ENCODE measurements at places on chromosomes 1 and 21.

- DNase-seq: no peak
Measured at GRCh38 chr1:78081980-78082860, 36.5 kb downstream of the GIPC2 start.

GRCh38 chr1:37851782-37852210 is 7.6 kb downstream of the MTF1 start:
- DNase-seq: no peak

- no peak for DNase-seq
Measured at GRCh38 chr1:162250004-162250730, 126.5 kb downstream of the SPATA46 start.

- DNase-seq: no peak
Measured at GRCh38 chr1:220748936-220749335, 814 bp downstream of the MTARC2 start.

DNA sequence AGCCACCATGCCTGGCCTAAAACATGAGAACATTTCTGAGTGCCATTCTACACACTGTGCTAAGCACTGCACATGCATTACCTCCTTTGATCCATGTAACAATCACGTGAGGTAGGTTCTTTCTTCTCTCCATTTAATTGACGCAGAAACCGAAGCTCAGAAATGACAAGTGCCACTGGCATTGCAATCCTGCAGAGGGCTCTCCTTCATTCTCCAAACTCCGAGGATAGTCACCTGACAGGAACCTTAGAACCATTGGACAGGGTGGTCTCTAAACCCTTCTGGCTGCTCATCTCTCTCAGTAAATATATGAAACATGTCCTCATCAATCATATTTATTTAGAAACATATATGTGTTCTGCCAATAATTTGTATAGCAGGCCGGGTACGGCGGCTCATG is 167.1 kb upstream of the JUN start:
- no peak for DNase-seq

DNA sequence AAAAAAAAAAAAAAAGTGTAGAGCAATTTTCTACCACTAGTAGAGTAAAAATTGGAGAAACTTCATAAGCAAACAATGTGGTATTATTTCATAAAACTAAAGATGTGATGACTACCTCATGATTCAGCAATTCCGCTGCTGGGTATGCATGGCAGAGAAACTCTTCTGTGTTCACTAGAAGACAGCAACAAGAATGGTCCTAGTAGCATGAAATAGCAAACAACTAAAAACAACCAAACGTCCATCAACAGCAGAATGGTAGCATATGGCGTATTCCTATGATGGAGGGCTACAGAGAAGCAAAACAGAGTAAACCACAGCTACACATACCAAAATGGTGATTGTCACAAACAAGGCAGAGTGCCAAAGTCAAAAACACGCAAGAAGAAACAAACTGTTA is 18.9 kb downstream of the HTR1D start:
- DNase-seq: no peak

DNA sequence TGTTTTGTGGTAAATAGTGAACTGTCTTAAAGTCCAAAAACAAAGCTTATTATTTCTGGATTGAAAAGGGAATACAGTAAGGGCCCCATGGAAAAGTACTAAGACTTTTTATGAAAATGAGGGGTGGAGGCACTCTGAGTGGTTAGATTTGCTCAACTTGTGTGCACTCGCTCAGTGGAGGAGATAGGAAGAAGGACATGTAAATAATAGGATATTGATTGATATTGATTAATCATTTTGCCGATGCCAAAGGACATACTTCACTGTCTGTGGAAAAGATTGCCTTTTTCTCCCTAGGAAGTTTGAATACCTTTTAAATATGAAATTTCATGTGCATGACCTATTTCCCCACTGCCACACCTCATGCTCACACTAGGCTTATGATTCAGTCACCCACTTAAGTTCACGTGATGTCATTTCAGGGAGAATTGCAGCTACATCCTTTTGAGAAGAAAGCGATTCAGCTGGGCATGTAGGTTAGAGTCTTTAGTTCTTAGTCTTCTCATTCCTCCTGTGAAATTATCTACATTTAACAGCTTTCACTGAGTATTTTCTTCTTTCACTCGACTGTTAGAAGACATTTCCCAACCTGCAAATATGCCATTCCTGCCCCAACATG is 5.0 kb downstream of the MTR start:
- DNase-seq: no peak

DNA sequence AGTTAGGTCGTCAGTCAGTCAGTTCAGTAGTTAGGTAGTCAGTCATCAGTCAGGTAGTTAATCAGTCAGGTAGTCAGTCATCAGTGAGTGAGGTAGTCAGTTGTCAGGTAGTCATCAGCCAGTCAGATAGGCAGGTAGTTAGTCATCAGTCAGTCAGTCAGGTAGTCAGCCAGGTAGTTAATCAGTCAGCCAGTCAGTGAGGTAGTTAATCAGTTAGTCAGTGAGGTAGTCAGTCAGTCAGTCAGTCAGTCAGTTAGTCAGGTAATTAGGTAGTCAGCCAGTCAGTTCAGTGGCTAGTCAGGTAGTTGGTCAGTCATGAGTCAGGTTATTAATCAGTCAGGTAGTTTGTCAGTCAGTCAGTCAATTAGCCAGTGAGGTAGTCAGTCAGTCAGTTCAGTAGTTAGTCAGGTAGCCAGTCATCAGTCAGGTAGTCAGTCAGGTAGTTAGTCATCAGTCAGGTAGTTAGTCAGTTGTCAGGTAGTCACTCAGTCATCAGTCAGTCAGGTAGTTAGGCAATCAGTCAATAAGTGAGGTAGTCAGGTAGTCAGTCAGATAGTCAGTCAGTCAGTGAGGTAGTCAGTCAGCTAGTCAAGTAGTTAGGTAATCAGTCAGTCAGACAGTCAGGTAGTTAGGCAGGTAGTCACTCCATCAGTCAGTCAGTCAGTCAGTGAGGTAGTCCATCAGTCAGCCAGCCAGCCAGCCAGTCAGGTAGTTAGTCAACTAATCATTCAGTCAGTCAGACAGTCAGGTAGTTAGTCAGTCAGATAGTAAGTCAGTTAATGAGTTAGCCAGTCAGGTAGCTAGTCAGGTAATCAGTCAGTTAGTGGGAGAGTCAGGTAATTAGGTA is 16.2 kb downstream of the KRTAP10-1 start:
- no peak for DNase-seq

DNA sequence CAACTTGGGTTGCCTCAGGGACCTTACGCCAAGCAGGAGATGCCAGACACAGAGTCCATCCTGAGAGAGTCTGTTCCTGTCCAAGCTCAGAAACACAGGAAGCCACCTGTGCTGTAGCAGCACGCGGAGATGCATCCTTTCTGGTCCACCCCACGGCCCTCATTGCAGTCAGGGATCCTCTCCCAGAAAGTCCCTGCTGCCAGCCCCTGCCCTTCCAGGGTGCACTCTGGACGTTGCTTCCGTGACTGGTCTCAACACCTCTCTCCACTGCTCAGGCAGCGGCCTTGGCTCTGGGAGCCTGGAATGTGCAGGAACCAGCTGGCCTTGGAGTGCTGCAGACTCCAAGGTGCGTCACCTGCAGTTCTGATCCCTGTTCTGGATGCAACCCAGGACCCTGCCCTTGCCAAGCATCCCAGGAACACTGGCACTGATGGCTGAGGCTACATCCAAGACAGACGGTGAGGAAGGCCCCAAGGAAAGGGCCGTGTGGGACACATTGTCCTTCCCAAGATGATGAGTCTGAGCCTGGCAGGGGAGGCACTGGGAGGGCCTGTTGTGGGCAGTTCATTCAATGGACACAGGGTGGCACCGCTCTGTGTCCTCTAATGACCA is 21.7 kb upstream of the COL6A1 start:
- no peak for DNase-seq

DNA sequence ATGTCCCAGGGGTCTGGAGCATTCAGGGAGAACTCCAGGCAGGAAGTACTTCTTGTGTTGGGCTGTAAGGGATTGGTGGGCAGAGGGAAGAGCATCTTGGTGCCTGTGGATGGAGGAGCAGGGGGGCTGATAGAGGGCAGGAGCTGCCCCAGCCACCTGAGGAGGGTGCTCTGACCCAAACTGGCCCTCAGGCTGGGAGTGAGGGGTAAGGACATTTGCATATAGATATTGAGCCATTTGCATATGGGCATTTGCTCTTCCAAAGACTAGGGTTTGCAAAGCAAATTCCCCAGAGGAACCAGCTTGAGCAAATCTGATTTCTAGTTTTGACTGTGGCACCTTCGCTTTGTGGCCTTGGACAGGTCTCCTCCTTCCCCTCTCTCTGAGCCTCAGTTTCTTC is 18.2 kb downstream of the ZNF362 start:
- no peak for DNase-seq

- DNase-seq: no peak
Measured at GRCh38 chr21:18252680-18253079, 8.0 kb downstream of the CHODL start.

GRCh38 chr1:24199291-24199900 is 12.3 kb upstream of the IFNLR1 start:
- peak; percentile 59 for DNase-seq

DNA sequence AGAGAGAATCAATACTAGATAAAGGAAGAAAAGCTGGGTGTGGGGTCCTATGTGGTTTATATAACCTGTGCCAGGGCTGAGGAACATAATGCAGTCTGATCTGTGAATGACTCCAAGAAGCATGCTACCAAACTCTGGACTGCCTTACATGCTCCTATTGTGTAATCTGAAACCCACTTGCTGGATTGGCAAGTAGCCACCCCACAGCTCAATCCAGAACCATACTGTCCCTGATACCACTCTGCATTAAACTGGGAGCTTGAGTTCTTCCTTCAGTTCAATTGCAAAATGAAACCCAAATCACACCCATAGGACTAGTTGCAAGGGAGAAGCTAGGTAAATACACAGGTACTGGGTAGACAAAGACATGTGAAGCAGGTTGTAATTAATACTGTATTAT is 115.4 kb upstream of the NEGR1 start:
- no peak for DNase-seq

DNA sequence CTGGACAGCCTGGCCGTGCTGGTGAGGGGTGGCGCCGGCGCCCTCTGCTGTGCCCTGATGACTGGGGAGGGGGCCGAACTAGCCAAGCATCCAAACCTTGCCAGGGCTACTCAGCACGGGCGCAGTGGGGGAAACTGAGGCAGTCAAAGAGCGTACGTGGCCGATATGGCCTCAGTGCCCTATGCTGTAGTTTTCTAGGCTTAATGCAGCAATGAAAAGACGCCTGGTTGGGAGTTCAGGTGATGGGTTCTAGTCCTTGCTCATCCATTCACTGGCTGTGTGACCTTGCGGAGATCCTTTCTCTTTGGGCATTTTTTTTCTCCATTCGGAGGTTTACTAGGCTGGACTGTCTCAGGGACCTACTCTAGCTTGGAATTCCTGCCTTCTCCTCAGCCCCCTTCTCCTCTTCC is 822 bp downstream of the MTX1 start:
- DNase-seq: no peak

DNA sequence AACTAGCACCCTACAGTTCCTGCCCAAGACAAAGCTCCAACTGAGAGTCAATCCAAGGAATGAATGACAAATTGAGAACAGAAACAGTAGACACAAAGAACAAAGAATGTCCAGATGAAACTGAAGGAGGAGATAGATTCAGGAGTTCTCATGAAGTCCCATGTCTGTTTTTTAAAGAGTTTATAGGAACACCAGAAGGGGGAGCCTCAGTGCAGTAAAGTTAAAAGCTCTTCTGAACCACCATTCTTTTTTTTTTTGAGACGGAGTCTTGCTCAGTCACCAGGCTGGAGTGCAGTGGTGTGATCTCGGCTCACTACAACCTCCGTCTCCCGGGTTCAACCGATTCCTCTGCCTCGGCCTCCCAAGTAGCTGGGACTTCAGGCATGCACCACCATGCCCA is 323.6 kb downstream of the MRPL39 start:
- DNase-seq: no peak

GRCh38 chr1:170366980-170367379 is 165.0 kb upstream of the GORAB start:
- DNase-seq: no peak

- DNase-seq: no peak
Measured at GRCh38 chr1:109547463-109548320, 723 bp upstream of the GNAI3 start.

DNA sequence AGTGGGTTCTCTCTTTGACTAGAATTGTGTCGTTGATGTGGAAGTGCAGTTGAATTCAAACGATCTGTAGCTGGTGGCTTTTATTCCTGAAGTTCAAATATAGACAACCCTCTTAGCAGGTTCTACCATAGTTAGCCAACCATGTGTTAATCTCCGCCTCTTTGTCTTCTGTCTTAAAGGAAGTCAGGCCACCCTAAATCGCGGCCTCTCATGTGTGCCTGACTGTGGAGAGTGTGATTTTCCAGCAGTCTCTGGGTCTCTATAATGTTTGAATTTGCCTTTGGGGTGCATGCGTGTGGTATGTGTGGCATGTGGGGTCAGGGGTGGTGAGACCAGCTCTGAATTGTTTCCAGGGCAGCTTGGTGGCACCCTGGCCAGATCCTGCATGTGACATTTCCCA is 244.9 kb downstream of the DISC1 start:
- DNase-seq: no peak

DNA sequence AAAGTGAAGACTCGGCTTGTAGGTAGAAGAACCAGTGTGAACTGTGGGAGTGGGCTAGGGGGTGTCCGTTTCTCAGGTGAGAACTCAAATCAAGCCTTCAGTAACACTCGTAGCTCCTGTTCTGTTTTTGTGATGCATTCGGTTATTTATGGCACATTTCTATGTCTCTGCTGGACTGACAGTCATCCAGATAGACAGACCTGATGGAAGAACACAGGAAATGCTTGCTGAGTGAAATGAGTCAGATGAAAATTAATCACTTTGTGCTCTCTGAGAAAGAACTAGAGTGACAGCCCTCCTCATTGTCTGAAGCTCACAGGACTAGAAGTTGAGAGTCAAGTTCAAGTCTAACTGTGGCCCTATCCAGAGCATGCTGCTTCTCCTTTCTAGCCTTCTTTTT is 360.1 kb upstream of the PLXNA2 start:
- DNase-seq: no peak

DNA sequence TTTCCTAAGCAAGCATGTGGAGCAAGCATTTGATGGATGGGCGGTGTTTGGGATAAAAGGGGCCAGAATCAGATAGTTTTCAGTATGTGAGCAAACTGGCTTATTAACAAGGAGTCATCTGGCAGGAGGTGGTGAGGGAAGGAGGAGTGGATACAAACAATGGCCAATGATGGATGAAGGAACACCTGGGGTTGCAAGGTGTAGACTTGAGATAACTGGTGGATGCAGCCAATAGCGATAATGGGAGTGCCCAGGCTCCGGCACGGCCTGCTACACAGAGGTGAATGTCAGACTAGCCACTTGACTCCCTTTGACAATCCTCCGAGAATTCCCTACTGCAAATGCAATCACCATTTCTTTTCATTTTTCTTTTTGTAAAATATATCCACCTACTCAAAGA is 41.7 kb downstream of the C8B start:
- DNase-seq: no peak

DNA sequence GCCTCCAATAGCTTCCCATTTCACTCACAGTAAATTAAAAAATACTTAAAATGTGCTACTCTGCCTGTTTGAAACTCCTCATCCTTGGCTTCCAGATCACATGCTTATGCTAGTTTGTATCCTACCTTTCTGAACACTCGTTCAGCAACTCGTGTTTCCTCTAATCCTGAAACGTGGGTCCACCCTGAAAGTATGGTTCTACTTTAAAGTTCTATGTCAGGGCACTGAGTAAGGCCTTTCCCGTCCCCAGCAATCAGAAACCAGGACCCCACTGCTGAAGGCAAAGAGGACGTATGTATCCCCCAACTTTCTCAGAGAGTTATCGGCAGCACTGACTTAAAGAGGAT is 419 bp upstream of the TSEN15 start:
- no peak for DNase-seq
